Eye (tissue), 1 donor: ENCODE measurements at places on chromosomes 12 and 14.
A peak's percentile ranks its signal among the peaks of the same experiment; 100 is the strongest.

GRCh38 chr12:70691018-70691672 is 53.9 kb upstream of the PTPRB start:
- no peak for DNase-seq

GRCh38 chr14:21072781-21073339 is 2.8 kb downstream of the ARHGEF40 start:
- DNase-seq, result no peak

DNA sequence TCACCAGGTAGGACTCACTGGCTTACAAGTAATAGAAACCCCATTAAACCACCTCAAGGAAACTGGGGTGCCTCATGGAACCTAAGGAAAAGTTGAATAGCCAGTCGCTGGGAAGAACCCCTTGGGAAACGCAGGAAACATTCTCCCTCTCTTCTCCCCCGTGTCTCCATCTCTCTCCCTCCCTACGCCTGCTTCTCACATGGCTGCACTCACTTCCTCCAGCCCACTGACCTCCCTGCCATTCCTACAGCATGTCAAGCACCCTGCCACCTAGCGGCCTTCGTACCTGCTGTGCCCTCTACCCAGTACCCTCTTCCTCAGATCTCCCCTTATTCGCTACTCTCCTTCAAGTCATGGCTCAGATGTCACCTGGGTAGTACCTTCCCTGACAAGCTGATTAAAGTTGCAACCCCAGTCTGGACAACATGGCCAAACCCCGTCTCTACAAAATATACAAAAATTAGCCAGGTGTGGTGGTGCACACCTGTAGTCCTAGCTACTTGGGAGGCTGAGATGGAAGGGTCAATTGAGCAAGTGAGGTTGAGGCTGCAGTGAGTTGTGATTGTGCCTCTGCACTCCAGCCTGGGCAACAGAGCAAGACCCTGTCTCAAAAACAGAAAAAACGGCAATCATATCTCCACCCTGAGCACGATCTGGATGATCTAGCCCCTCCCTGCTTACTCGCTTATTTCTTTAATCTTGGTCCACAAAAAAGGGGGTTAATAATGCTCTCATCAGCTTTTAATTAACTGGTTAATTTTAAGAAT is 6.4 kb upstream of the DTX1 start:
- DNase-seq, result peak; percentile 32

DNA sequence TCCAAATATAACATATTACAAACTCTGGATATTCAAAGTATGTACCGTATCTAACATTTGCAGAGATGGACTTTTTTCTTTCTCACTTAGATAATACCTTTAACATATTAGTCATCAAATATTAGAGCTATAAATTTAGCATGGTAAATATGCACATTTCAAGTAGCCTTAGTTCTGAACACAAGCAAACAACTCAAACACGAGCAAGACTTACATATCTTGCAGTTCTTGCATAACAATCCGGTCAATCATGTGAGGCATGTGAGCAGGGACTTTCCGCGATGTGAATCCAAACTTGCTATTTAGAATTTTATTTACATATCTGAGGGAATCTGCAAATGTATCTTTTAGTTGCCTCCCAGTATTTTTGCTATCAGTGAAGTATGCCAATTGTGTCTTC is 22.1 kb upstream of the SYCP3 start:
- DNase-seq, result no peak

DNA sequence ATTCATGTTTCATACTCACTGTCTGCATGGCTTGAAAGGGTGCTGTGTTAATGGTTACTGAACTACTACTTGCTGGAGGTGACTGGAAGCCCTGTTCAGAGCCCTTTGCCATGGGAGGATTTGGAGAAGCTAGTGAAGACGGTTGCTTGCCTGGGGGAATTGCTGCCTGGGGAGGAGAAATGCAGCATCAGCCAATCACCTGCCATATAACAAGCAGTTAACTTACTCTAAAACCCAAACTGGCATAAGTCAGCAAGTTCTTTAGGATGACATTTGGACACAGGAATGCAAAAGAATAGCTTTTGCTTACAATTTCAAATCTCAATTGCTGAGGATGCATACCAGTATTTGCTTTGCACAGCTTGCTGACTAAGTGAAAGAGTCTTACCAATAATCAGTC is 23.4 kb upstream of the IPO8 start:
- DNase-seq, result no peak

- no peak for DNase-seq
These were observed 105.1 kb upstream of the NAV3 start for GRCh38 chr12:77725611-77726010.

- DNase-seq, result no peak
These were observed 109.4 kb downstream of the ARF6 start for GRCh38 chr14:50001999-50002925.
